ENCODE measurements at places on chromosomes 7 and 10. TPM values are rescaled to one million over a fixed set of nuclear protein-coding genes. Genes with fewer than 3 reads are reported as not detected.

The ZDHHC4 gene
- 63.0 TPM for total RNA-seq

The TEX36 gene
- not detected for total RNA-seq

The SFTPD gene
- 0.32 TPM for total RNA-seq

The NFE2L3 gene
- total RNA-seq: 2.6 TPM

The OPALIN gene
- not detected for total RNA-seq

The ACTA2 gene
- 45.6 TPM for total RNA-seq

The CPEB3 gene
- 2.9 TPM for total RNA-seq

The PTPRZ1 gene
- not detected for total RNA-seq

The OR2A12 gene
- under 0.01 TPM for total RNA-seq

The NAT16 gene
- 0.11 TPM for total RNA-seq
